ENCODE measurements at places on chromosomes 7 and 10.
A peak's percentile ranks its signal among the peaks of the same experiment; 100 is the strongest.

- no peaks in the 10 kb centered on the region for H3K4me1 ChIP-seq
- no peaks in the 10 kb centered on the region for H3K27me3 ChIP-seq
- no peak overlapping the region for H3K27ac ChIP-seq
- no peaks in the 10 kb centered on the region for H3K36me3 ChIP-seq
- H3K4me3 ChIP-seq, result no peak overlapping the region
These were observed 49.9 kb downstream of the MKX start for GRCh38 chr10:27695706-27696105.

- no peak overlapping the region for H3K27ac ChIP-seq
- DNase-seq, result no peak
- no peaks in the 10 kb centered on the region for H3K4me1 ChIP-seq
- H3K27me3 ChIP-seq, result no peaks in the 10 kb centered on the region
These were observed 375.5 kb upstream of the CELF2 start for GRCh38 chr10:10642189-10642588.

GRCh38 chr7:112362053-112362650, 88.1 kb upstream of the IFRD1 start:
- DNase-seq, result no peak
- no peaks in the 10 kb centered on the region for H3K36me3 ChIP-seq
- H3K4me3 ChIP-seq, result no peak overlapping the region
- H3K27me3 ChIP-seq, result no peaks in the 10 kb centered on the region

- 0 out of 2 replicates have a peak, but pooled peaks cover 2% of the 10 kb centered on the region for H3K27me3 ChIP-seq
- H3K4me1 ChIP-seq, result no peaks in the 10 kb centered on the region
- no peak for DNase-seq
- H3K27ac ChIP-seq, result no peak overlapping the region
- no peaks in the 10 kb centered on the region for H3K36me3 ChIP-seq
These were observed 272.3 kb upstream of the C7orf33 start for GRCh38 chr7:148318102-148318811.

GRCh38 chr7:97851683-97852082, 20.5 kb downstream of the ASNS start:
- DNase-seq, result no peak
- H3K27me3 ChIP-seq, result no peaks in the 10 kb centered on the region
- H3K27ac ChIP-seq, result no peak overlapping the region
- H3K4me1 ChIP-seq, result no peaks in the 10 kb centered on the region
- H3K4me3 ChIP-seq, result no peak overlapping the region

- no peaks in the 10 kb centered on the region for H3K27me3 ChIP-seq
- no peak for DNase-seq
- H3K4me3 ChIP-seq, result no peak overlapping the region
These were observed 59.8 kb downstream of the BAMBI start for GRCh38 chr10:28737096-28737495.

- peak overlapping the region; percentile 84 for H3K4me3 ChIP-seq
- H3K27me3 ChIP-seq, result no peaks in the 10 kb centered on the region
- peak; percentile 22 for DNase-seq
These were observed 825 bp downstream of the RAB11FIP2 start for GRCh38 chr10:118045837-118046394.

DNA sequence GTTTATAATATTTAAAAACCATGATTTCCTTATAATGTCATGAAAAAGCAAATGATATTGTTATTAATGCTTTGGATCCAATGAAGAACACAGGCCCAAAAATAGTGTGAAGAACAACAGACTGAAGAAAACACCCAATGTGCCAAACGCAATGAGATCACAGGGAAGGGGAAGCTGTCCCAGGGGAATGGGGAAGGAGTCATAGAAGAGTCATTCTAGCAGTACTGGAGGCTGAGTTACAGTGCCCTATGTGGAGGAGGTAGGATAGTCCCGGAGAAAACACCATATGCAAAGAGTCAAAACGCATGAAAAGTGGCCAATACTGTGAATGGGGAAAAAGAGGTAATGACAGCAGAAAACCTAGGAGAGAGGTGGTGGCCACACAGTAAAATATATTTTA, 50.9 kb downstream of the TPK1 start:
- H3K4me3 ChIP-seq, result no peak overlapping the region
- H3K36me3 ChIP-seq, result no peaks in the 10 kb centered on the region
- no peaks in the 10 kb centered on the region for H3K4me1 ChIP-seq
- H3K27me3 ChIP-seq, result no peaks in the 10 kb centered on the region
- DNase-seq, result no peak

DNA sequence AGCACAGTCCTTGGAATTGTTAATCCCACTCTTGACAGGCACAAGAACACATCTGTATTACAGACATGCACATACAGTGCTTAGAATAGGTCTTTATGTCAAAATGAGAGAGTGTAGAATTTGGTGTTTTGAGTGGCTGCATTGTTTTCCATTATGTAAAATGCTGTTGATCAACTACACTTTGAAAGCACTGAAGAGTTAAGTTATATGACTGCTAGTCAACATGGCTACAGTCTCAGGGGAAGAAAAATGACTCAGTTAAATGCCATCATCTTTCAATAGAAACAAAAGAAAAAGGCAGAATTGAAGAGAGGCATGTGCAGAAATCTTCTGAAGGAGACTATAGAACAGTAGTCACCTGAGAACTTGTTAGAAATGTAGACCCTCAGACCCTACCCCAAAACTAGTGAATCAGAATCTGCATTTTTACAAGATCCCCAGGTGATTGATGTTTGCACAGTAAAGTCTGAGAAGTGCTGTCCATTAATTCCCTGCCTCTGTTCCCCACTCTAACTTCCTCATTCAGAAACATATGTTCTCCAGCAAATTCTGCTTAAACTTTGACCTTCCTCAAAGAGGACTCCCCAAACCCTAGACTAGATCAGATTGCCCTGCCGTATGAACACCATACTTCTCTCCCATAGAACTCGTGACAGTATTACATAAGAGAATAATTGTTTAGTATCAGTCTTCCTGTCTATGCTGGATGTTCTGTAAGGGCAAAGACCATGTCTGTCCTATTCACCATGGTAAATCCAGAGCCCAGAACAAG, 16.0 kb downstream of the SND1 start:
- DNase-seq, result no peak
- peaks cover 23% of the 10 kb centered on the region for H3K4me1 ChIP-seq
- no peak overlapping the region for H3K4me3 ChIP-seq
- H3K36me3 ChIP-seq, result no peaks in the 10 kb centered on the region

DNA sequence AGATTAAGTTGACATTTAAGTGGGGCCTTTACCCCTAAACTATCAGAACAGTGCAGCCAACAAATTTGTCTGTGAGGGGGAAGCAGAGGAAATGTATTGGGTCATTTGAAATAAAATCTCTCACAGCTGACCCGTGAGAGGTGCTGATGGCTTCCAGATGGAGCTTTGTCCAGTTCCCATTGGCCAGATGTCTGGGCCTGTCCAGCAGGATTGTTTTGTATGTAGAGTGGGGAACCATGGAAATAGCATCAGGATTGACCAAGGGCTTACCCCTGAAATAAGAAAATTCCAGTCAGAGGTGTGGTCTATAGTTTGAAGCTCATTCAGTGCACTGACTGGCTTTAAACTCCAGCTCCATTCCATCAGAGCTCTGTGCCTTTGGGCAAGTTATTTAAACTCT, 50.6 kb downstream of the INHBA start:
- H3K4me1 ChIP-seq, result no peaks in the 10 kb centered on the region
- no peak overlapping the region for H3K27ac ChIP-seq
- H3K36me3 ChIP-seq, result no peaks in the 10 kb centered on the region
- H3K4me3 ChIP-seq, result no peak overlapping the region

GRCh38 chr10:3571310-3571825, 213.6 kb downstream of the KLF6 start:
- no peaks in the 10 kb centered on the region for H3K4me1 ChIP-seq
- H3K27ac ChIP-seq, result no peak overlapping the region
- H3K36me3 ChIP-seq, result no peaks in the 10 kb centered on the region
- H3K27me3 ChIP-seq, result no peaks in the 10 kb centered on the region
- H3K4me3 ChIP-seq, result no peak overlapping the region
- no peak for DNase-seq

GRCh38 chr10:76017026-76017732, 585.8 kb downstream of the LRMDA start:
- no peaks in the 10 kb centered on the region for H3K4me1 ChIP-seq
- no peak for DNase-seq
- H3K27ac ChIP-seq, result no peak overlapping the region
- no peaks in the 10 kb centered on the region for H3K27me3 ChIP-seq

- no peaks in the 10 kb centered on the region for H3K36me3 ChIP-seq
- H3K4me1 ChIP-seq, result no peaks in the 10 kb centered on the region
- H3K27me3 ChIP-seq, result no peaks in the 10 kb centered on the region
- no peak for DNase-seq
- no peak overlapping the region for H3K4me3 ChIP-seq
- no peak overlapping the region for H3K27ac ChIP-seq
These were observed 14.0 kb downstream of the WDR91 start for GRCh38 chr7:135197343-135197742.

GRCh38 chr10:43194266-43194665, 56.0 kb downstream of the CSGALNACT2 start:
- DNase-seq, result no peak
- H3K27ac ChIP-seq, result no peak overlapping the region
- no peaks in the 10 kb centered on the region for H3K27me3 ChIP-seq
- no peaks in the 10 kb centered on the region for H3K4me1 ChIP-seq

- H3K27ac ChIP-seq, result no peak overlapping the region
- H3K36me3 ChIP-seq, result no peaks in the 10 kb centered on the region
These were observed 26.3 kb downstream of the GPR141 start for GRCh38 chr7:37709631-37710509.

DNA sequence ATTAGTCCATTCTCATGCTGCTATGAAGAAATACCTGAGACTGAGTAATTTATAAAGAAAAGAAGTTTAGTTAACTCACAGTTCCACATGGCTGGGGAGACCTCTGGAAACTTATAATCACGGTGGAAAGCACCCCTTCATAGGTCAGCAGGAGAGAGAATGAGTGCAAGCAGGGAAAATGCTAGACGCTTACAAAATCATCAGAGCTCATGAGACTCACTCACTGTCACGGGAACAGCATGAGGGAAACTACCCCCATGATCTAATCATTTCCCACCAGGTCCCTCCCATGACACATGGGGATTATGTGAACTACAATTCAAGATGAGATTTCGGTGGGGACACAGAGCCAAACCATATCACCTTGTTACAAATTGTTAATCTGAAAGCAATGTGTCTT, 15.8 kb downstream of the TAS2R39 start:
- no peak for DNase-seq
- no peaks in the 10 kb centered on the region for H3K36me3 ChIP-seq
- H3K27ac ChIP-seq, result no peak overlapping the region
- no peaks in the 10 kb centered on the region for H3K27me3 ChIP-seq
- H3K4me3 ChIP-seq, result no peak overlapping the region

- H3K36me3 ChIP-seq, result no peaks in the 10 kb centered on the region
- no peaks in the 10 kb centered on the region for H3K4me1 ChIP-seq
- H3K27ac ChIP-seq, result no peak overlapping the region
- peaks cover 2% of the 10 kb centered on the region for H3K27me3 ChIP-seq
These were observed 297.8 kb downstream of the ARL4A start for GRCh38 chr7:12985228-12985627.

DNA sequence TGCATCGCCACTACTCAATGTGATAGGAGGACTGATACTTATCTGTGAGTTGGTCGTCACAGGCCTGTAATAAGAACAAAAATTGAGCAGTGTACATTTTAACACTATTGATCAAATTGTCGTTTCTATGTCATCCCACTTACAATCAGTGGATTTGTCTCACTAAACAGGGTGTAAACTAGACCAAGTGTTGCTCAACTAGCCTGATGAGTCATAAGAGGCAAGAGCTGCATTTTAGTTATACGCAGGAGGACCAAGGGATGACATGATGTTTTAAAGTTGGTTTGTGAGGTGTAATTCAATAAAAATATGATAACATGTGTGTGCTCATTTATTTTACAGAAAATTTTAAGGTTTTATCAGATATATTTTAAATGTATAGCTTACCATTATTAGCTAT, 1239.2 kb downstream of the REEP3 start:
- no peaks in the 10 kb centered on the region for H3K27me3 ChIP-seq
- H3K27ac ChIP-seq, result no peak overlapping the region
- no peak for DNase-seq
- H3K4me3 ChIP-seq, result no peak overlapping the region
- no peaks in the 10 kb centered on the region for H3K4me1 ChIP-seq

DNA sequence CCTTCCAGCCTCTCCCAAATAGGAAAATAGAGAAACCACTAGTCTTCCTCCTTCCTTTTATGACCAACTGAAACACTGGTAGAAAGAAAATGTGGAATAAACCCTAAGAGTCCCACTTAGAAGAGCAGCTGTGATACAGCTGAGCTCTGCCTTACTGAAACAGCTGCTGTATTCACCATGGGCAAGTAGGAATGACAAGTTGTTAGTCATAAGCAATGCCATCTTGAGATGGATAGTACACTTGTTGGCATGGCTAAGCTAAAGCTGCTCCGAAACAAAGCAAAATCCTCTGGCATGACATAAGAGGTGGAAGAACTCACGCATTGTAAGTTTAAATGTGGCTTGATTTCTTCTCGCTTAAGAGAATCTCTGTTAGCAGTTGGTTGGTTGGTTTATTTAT, 48.3 kb upstream of the TMEM236 start:
- no peak overlapping the region for H3K4me3 ChIP-seq
- no peak overlapping the region for H3K27ac ChIP-seq
- no peaks in the 10 kb centered on the region for H3K4me1 ChIP-seq
- H3K27me3 ChIP-seq, result no peaks in the 10 kb centered on the region

Data from Panc1 (cell line).